ENCODE measurements at places on chromosomes 12 and 14. TPM values are rescaled to one million over a fixed set of nuclear protein-coding genes. Genes with fewer than 3 reads are reported as not detected.

Gene GLT1D1
- total RNA-seq: 9.2 TPM

Gene IL31
- total RNA-seq: not detected

Gene TSHR
- not detected for total RNA-seq

Gene STYK1
- 2.9 TPM for total RNA-seq

Gene REM2
- total RNA-seq: 0.73 TPM

- no peak for DNase-seq
Measured at GRCh38 chr14:95533391-95533821, 1.4 kb upstream of the GLRX5 start.

DNA sequence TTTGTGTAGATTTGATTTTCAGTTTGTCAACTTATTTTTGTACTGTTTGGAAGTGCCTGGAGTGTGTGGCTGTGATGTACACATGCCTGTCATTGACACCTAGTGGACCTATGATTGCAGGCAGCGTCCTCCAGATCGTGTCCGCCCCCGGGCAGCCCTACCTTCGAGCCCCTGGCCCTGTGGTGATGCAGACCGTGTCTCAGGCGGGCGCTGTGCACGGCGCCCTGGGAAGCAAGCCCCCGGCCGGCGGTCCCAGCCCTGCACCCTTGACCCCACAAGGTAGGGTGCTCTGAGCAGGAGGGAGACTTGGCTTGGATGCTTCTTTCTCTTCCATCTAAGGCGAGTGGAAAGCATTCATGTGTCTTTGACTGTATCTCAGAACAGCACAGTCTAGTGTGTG is 75.8 kb downstream of the EP400 start:
- no peak for DNase-seq

GRCh38 chr12:70994217-70994788 is 73.8 kb upstream of the PTPRR start:
- no peak for DNase-seq

DNA sequence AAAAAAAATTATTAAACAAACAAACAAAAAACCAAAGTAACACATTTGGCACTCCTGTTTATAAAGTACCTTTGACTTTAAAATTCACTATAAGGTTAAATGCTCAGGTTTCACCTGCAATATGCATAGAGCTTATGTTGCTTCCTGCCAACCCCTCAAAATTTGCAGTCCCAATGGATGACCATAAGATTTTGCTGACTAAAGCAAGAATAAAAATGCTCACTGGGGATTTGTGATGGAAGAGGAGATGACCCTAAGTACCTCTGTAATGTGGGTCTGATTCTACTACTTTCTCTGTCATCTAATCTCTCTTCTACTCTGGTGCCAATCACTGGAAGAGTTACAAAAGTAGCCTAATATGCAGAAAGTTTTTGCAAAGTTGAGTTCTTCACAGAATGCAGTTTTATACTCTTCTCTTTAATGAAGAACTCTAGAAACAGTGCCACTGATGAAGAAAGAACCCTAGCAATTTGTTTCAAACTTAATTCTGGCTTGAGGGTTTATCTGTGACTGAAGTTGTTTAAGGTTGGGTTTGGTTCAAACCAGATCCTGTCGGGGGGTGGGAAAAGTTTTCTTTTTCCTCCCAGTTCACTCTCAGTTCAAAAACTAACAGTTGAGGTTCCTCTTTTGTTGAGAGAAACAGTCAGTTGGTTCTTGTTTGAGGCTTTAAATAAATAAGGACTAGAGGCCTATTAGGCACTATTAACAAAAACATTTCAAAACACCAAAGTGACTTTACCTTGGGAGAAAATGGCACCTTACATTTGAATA is 10.9 kb downstream of the WASHC3 start:
- DNase-seq: no peak

- no peak for DNase-seq
Measured at GRCh38 chr12:19800884-19801283, 361.6 kb downstream of the AEBP2 start.

GRCh38 chr12:42309996-42310395 is 15.9 kb downstream of the ZCRB1 start:
- DNase-seq: no peak

- no peak for DNase-seq
Measured at GRCh38 chr14:52598568-52598967, 45.9 kb downstream of the GPR137C start.

DNA sequence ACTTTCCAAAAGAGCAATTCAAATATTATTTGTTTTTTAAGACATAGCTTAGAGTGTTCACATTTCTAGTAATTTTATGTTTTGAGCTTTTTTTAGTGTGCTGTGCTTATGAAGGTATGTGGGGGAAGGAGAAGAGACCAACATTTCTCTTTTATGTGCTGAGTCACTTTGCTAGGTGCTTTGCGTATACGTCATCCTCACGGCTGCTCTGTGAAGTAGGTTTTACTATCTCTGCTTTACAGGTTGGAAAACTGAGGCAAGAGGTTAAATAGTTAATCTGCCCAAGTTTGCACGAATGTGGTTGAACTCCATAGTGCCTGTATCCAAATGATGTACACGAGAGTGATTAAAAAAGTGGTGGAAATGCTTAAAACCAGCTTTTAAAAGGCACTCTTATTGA is 75.9 kb downstream of the AEBP2 start:
- no peak for DNase-seq

Measured in H7 (cell line).